Activated T-cell treated with anti-CD3 and anti-CD28 coated beads, Interleukin-2, amount 50 U/mL, for 72 hours (primary cell): ENCODE measurements at places on chromosomes 2 and 18. TPM values are rescaled to one million over a fixed set of nuclear protein-coding genes. Genes with fewer than 3 reads are reported as not detected.
A peak's percentile ranks its signal among the peaks of the same experiment; 100 is the strongest.

DNA sequence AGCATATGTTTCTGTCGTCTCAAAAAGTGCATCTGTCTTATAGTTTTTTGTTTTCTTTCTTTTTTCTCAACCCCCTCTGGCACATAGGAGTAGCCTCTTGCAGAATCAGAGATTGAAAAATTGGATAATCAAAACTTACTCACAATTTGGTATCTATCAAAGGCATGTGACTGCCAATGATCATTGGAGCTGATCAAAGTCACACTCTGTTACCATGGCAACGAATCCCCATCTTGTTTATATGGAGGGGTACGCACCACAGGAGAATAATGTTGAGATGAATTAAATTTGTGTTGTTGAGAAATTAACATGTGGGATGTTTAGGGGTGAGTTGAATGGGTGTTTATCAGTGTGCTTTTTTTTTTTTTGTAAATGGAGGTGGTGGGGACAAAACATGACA lies 458.3 kb upstream of the FANCL start:
- no peak for DNase-seq

- no peak for DNase-seq
Measured at GRCh38 chr2:141557329-141558095, 573.3 kb downstream of the LRP1B start.

- DNase-seq: no peak
Measured at GRCh38 chr2:190156530-190157212, 94.1 kb upstream of the MSTN start.

DNA sequence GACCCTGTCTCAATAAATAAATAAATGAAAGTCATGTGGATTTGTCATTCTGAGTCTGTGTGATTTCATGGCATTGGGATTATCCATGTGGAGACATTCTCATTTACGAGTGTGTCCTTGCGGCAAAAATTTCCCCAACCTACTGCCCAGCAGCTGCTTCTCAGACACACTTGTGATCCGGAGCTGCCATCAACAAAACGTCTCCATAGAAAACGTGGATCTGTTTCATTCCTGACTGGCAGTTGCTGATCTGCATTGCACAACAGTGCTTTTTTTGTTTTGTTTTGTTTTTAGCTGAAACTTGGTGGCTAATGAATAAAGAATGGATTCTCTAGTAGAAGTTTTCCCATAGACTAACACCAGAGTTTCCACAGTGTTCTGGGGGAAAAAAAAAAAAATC lies 74.7 kb downstream of the TGIF1 start:
- no peak for DNase-seq

DNA sequence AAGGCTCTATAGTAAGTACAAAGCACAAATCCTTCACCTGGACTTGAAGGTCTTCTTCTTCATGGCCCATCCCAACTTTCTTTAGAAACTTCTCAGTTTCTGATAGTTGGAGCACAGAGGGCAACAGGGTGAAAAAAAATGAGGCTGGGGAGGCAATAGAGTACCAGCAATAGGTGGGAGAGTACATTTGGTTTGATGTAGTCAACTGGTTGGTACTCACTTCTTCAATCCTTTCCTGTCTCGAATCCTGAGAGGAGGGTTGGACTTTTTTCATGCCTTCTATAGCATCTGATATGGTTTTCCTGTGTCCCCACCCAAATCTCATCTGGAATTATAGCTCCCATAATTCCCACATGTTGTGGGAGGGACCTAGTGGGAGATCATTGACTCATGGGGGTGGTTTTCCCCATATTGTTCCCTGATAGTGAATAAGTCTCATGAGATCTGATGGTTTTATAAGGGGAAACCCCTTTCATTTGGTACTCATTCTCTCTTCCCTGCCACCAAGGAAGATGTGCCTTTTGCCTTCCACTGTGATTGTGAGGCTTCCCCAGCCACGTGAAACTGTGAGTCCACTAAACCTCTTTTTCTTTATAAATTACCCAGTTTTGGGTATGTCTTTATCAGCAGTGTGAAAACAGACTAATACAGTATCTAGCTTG lies 75.9 kb upstream of the LCLAT1 start:
- DNase-seq: no peak

DNA sequence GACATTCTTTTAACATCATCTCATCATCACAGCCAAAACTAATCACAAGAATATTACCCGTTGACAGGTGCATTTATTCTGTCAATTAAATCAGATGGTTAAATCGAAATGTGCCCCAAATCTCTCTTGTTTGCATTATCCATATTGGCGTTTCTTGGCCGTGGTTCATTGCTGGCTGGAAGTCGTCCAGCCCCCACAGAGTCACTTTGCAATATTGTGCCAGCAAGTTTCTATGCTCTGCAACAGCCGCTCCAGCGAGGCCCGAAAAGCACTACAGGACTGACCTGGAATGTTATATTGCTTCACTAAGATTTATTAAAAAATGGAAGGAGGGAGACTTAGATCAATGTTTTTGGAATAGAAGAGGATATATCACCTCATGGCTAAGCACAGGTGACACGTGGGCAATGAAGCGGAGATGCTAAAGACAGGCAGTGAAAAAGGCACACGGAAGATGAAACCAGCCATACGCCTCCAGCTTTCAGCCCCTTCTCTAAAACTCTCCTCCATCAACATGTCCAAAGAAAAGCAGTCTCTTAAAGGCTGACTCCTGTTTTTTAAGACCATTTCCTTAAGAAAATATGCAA lies 176.8 kb upstream of the VRK2 start:
- no peak for DNase-seq

DNA sequence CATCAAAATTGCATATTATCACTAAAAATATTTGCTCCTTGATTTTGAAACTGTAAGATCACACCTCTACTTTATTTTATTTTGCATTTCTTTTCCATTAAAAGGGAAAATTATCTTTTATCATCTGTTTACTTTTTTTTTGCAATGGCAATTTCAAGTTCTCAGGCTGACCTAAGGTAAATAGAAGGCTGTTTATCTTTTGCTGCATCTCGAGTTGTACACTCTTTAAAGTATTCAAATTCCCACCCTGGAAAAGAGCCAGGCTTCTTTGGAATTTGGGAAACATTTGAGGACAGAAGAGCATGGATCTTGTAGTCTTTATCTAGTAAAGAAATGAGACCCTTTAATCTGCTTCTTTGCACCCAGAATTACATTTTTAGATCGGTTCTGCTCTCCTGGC lies 645.7 kb downstream of the SLC4A3 start:
- no peak for DNase-seq

GRCh38 chr2:68721482-68722101 lies 13.0 kb upstream of the ARHGAP25 start:
- peak; percentile 50 for DNase-seq

GRCh38 chr2:176174824-176175708 lies 13.4 kb upstream of the HOXD1 start:
- no peak for DNase-seq

- peak; percentile 62 for DNase-seq
Measured at GRCh38 chr2:181123798-181124231, 143.4 kb downstream of the UBE2E3 start.

- no peak for DNase-seq
Measured at GRCh38 chr18:683531-683930, 26.1 kb downstream of the TYMS start.

- no peak for DNase-seq
Measured at GRCh38 chr2:21910832-21911507, 787.2 kb downstream of the TDRD15 start.

- DNase-seq: no peak
Measured at GRCh38 chr2:190903693-190904450, 23.3 kb downstream of the GLS start.

DNA sequence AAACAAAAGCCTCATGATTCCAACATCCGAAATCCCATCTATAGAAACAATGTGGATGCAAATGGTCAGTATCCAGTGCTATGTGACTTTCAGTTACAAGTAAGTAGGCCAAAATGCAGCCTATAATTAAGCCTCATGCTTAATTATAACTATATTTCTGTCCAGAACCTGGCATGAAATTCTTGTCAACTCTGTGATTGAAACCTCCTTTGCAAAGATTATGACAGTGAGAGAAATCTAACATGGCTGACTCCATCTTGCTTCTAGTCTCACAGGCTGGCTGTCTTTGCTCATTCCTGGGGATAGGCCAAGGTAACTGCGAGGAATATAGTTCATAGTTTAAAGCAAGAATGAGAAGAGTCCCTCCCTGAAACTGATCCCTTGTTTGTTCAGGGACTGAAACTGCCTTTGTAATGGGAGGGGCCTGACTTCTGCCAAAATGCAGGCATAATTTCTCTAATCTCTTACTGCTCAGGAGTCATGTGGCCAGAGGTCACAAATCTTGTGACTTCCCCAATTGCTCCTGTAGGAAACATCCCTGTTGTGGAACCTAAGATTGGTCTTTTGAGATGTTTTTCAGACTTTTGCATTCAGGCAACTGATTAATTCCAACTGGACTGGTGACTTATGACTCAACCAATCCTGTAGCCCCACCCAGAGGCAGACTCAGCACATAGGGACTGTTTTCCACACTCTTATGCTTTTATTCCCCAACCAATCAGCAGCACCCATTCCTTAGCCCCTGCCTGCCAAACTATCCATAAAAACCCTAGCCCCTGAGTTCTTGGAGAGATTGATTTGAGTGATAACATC lies 84.5 kb upstream of the TLK1 start:
- no peak for DNase-seq

- no peak for DNase-seq
Measured at GRCh38 chr2:176035013-176035691, 33.1 kb upstream of the LNPK start.

DNA sequence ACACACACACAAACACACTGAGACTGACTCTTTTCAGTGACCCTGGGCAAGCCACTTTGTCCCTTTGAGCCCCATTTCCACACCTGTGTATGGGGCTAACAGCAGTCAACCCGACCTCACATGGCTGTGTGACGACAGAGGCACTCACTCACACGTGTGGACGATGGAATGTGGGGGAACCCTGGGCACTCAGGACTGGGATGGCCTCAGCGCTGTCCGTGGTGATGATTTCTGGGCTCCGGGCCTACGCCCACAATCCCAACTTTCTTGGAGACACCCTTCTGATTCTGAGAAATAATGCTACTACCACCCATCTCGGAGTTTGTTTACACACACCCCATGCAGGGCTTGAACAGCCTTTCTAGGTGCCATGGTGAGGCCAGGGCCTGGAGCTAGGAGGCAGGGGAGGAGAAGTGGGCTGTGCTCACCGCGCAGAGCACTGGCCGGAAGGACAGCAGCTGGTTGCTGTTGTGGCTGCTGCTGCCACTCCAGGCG lies 1.5 kb downstream of the CRYBA2 start:
- DNase-seq: no peak

DNA sequence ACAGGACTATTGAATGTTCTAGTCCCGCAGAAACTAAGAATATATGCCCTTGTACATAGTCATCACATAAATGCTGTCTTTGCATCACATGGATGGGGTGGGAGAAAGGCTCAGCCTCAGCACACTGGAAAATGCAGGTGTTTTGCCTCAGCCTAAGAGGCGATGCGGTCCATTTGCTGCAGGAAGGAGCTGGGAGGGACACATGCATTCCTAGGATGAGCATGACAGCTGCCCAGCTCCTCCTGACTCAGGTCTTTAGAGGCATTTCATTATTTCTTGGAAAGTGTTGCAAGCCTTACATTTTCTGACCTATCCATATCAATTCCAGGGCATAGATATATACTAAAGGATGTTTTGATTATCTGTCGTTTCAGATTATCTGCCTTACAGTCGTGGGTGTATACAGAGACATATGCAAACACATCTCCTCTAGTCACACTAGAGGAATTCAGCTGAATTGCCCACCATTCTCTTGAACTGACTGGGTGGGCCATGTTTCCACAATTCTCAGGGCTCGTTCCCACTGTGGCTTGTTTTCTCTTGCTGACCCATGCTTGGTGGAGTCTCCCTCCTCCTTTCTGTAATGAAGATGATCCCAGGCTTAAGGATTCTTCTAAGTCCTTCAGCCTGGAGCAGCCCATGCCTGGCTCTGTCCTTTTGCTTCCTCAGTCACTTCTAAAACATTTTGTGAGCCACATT lies 156.9 kb downstream of the SETBP1 start:
- no peak for DNase-seq

DNA sequence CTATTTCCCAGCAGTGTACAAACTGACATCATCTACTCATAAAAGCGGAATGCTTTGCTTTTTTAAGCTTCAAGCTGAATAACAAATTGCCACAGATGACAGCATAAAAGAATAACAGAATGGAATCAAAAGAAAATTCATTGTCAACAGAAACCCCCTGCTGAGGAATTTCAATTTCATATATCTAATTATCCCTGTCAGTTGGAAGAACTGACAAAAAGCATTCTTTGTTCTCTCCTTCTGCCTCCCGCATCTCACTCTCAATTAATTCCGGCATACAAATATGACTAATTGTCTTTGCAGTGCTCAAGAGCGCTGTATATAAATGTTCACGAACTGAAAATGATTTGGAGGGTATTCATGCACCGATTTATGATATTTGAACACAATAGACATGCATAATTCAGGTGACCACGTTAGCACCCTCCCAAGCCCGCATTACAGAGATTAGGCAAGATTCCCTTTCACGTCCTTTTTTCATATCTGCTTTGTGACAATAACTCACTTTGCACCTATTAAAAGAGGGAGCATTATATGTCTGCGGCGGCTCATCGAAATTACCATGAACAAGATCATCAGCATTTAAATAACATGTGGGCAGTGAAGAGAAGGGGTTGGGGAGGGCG lies 277.7 kb upstream of the SALL3 start:
- DNase-seq: no peak

- DNase-seq: no peak
Measured at GRCh38 chr2:141570474-141571131, 560.2 kb downstream of the LRP1B start.

GRCh38 chr2:234130777-234131181 lies 80.3 kb downstream of the SPP2 start:
- no peak for DNase-seq

DNA sequence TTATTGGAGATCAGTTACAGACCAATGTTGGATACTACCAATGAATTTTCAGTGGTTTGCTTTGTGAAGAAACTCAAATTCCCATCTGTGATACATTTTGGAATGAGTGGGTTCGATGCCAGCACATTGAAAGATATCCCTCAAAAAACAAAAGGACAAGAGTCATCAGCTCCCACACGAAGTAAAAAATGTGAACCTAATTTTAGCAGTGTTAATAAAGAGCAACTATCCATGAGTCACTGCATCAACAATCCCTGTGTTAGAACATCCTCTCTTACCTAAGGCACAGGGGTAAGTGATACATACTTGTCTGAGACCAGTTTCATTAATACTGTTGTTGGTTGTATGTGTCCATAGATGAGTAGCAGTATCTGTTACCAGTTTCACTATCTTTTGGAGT lies 551.8 kb upstream of the SOX11 start:
- no peak for DNase-seq

DNA sequence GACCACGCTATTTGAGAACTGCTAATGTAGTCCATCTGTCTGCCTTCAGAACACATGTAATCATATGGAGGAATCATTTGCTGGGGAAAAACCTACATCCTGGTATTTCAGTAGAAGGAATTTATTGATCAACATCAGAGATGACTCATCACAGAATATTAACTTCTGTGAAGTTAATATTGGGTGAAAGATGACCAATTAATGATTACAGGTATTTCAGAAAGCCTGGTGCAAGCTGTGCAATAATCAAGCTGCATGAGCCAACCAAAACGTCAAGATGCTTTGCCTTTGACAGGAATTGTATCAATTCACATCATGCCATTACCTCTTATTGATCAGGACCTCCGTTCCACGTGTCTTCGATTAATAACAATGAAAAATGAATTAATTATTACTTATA lies 9.4 kb upstream of the SPATS2L start:
- no peak for DNase-seq

- no peak for DNase-seq
Measured at GRCh38 chr2:110650346-110650745, 27.5 kb downstream of the BUB1 start.

Gene PARD6G
- not detected for total RNA-seq

Gene TNFAIP6
- not detected for total RNA-seq

Gene EGR4
- 2.1 TPM for total RNA-seq

Gene PLB1
- total RNA-seq: 0.72 TPM

Gene NGEF
- 0.55 TPM for total RNA-seq

Gene ELAC1
- total RNA-seq: 9.4 TPM
